ENCODE measurements at places on chromosomes 6 and 20. TPM values are rescaled to one million over a fixed set of nuclear protein-coding genes. Genes with fewer than 3 reads are reported as not detected.

Gene OPRL1
- total RNA-seq: 0.52 TPM

DNA sequence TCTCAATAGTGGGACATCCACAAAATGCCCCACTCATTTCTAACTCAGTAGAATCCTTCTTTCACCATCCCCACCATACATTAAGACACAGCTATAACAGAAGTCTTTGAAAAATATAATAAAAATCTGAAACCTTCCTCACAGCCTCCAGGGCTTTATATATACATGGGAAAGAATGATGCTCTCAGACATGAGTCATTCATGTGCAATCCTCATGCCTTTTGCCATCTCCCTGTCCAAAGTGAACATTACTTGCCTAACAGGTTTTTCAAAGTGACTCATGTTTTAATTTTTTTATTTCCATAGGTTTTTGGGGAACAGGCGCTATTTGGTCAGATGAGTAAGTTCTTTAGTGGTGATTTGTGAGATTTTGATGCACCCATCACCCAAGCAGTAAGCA, 162.7 kb downstream of the RALGAPA2 start:
- H3K27me3 ChIP-seq: no peaks in the 10 kb centered on the region
- H3K27ac ChIP-seq: no peak overlapping the region
- H3K36me3 ChIP-seq: no peaks in the 10 kb centered on the region
- DNase-seq: no peak

Gene NT5DC1
- total RNA-seq: 72.7 TPM

DNA sequence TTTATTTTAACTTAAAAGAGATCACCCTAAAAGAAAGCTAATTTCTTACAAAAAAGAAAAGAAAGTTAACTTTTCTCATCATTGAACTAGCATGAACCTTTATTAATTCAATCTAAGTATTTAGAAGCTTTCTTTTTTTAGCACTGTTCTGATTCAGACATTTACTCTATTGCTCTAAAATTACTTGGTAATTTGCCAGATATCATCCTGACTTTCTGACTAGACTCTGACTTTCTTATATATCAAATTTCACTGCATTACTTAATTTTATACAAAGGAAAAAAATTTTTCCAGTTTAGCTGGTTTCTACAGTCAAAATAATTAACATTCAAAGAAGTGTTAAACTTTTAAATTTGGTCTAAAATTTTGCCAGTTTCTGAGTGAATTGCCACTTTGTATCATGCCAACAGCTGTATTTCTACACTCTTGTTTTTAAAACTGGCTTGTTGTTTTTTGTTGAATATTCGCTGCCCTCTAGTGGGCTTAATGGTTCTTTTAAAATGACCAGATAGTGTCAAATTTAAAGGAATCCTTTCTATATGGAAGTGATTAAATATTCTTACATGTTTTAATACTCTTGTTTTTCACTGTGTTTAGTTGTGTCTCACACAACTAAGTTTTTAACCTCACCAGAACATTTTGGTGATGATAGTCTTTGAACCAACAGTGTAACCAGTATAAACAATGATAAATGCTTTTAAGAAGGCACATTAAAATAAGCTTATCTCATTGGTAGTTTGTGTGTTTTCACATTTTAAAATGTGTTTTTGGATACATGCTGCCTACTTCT, 102.0 kb downstream of the POPDC3 start:
- no peaks in the 10 kb centered on the region for H3K4me1 ChIP-seq
- H3K27ac ChIP-seq: no peak overlapping the region

GRCh38 chr6:126307849-126308248, 32.1 kb upstream of the CENPW start:
- H3K27me3 ChIP-seq: no peaks in the 10 kb centered on the region
- H3K27ac ChIP-seq: no peak overlapping the region
- no peak for DNase-seq
- H3K4me3 ChIP-seq: no peak overlapping the region

Gene GABRR2
- total RNA-seq: not detected

GRCh38 chr20:59958123-59958522, at the start of gene CDH26:
CDH26 (plus strand) TSS chr20:59958423; CDS start chr20:59958727, 304 bp downstream.
- H3K27ac ChIP-seq: no peak within 1 kb of the TSS
- 0 out of 2 replicates have a peak, but pooled peaks cover 2% of the 10 kb centered on the region for H3K4me1 ChIP-seq
- no peaks in the 10 kb centered on the region for H3K27me3 ChIP-seq
- H3K36me3 ChIP-seq: no peaks in the 10 kb centered on the region
- H3K4me3 ChIP-seq: no peak within 1 kb of the TSS

DNA sequence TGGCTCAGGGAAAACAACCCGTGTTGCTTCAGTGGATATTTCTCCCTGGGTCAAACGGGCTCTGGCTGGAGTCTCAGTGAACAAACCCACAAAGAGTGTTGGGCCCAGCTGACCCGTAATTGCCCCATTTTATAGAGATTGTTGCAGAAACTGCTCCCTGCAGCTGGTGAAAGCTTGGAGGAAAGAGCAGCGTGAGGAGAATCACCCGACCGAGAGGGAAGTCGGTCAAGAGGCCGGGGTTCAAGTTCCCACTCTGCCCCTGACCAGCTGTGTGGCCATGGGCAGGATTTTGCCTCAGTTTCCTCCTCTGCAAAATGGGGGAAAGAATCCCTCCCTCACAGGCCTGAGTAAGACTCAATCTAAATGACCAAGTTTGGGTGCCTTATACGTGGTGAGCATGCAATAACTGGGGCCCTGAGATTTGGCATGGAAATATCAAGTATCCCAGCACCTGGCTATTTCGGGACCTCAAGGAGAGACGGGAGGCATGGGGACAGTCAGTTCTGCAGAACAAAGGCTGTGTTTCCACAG, 1.7 kb upstream of the TGM2 start:
- no peak for DNase-seq
- no peaks in the 10 kb centered on the region for H3K36me3 ChIP-seq
- H3K27me3 ChIP-seq: no peaks in the 10 kb centered on the region
- no peak overlapping the region for H3K4me3 ChIP-seq

DNA sequence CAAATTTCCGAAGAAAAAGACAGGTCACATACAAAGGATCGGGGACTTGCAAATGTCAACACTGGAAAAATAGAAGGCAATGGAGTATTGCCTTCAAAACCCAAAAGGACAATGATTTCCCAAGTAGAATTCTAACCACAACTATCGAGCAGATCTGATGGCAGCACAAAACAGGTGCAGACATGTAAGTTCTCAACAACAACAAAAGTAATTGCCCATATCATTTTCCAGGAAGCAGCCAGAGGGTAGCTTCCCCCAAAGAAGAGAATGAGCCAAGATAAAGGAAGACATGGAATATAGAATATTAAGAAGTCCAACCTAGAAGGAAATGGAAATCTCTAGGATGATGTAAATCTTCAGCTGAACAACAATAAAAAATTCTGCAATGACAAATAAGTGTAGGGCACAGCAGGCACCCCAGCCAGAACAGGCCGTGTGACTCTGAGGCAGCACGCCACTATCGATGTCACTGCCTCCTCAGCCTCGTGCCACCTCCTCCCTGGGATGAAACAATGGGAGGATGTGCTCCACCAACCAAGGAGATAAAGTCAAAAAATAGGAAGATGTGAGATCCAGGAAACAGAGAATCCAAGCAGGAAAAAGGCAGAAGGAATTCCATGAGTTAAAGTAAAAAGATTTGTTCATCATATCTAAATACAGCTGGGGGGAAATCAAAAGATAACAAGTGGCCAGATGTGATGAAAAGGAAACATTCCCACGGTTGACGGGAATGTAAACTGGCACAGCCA, 34.1 kb downstream of the SERPINB1 start:
- H3K4me1 ChIP-seq: peaks cover 2% of the 10 kb centered on the region
- H3K36me3 ChIP-seq: no peaks in the 10 kb centered on the region
- H3K27me3 ChIP-seq: no peaks in the 10 kb centered on the region
- H3K4me3 ChIP-seq: no peak overlapping the region

DNA sequence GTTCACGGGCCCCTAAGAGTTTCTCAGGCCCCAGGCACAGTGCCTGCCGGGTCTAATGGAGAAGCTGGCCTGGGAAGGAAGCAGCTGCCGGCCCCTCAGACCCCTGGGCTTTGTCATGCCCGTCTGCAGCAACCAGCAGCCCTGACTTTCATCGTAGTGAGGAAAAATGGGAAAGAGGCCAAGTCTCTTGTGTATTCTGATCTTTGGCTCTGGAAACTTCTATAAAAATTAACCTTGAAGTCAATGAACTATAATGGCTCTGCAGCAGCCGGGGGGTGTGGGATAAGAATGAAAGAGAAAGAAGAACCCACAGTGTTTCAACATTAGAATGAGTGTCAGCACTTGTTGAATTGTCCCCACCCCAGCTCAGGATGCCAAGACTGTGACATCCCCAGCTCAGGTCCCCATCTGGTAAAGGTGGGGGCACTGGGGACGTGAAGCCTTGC, 12.9 kb downstream of the TGM2 start:
- H3K27ac ChIP-seq: no peak overlapping the region
- no peaks in the 10 kb centered on the region for H3K36me3 ChIP-seq
- no peaks in the 10 kb centered on the region for H3K27me3 ChIP-seq
- DNase-seq: no peak

Data from H1 (cell line).